ENCODE measurements at places on chromosomes 11 and 22. TPM values are rescaled to one million over a fixed set of nuclear protein-coding genes. Genes with fewer than 3 reads are reported as not detected.
A peak's percentile ranks its signal among the peaks of the same experiment; 100 is the strongest.

- peaks cover 22% of the 10 kb centered on the region for H3K4me1 ChIP-seq
- no peak for DNase-seq
- peaks cover 14% of the 10 kb centered on the region for H3K27me3 ChIP-seq
These were observed 48.1 kb downstream of the SHANK2 start for GRCh38 chr11:71204294-71204693.

GRCh38 chr11:119729951-119730613, 1.1 kb upstream of the NECTIN1 start:
- DNase-seq: peak; percentile 75
- peaks cover 45% of the 10 kb centered on the region for H3K4me1 ChIP-seq
- peaks cover 27% of the 10 kb centered on the region for H3K27me3 ChIP-seq
- H3K27ac ChIP-seq: no peak overlapping the region
- no peaks in the 10 kb centered on the region for H3K36me3 ChIP-seq

DNA sequence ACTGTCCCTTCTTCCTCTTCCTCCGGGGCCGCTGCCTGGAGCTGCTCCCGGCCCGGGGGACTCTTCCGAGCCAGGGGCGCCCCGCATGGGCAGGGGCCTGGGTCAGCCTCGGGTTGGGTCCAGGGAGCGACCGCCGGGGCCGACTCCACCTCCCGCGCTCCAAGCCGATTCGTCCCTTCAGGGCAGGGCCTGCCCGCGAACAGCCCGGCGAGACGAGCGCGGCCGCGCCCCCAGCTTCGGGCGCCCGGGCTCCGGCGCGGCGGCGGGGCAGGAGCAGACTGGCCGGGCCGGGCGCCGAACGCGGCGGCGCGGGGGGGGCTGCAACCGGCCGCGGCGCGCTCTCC, at the start of gene LARGE1:
TSS of gene LARGE1 (minus strand) at position 280 of the 344 bp plus-strand sequence.
- DNase-seq: peak; percentile 49
- H3K27ac ChIP-seq: peak within 1 kb of the TSS; percentile 82
- no peaks in the 10 kb centered on the region for H3K36me3 ChIP-seq
- peaks cover 9% of the 10 kb centered on the region for H3K27me3 ChIP-seq

Gene SCGB2A2
- not detected for total RNA-seq

Gene MUC6
- total RNA-seq: not detected

Gene MMP13
- 0.04 TPM for total RNA-seq

Measured in muscle of leg (tissue), 16 donors.